ENCODE measurements at places on chromosomes 2 and 18.

DNA sequence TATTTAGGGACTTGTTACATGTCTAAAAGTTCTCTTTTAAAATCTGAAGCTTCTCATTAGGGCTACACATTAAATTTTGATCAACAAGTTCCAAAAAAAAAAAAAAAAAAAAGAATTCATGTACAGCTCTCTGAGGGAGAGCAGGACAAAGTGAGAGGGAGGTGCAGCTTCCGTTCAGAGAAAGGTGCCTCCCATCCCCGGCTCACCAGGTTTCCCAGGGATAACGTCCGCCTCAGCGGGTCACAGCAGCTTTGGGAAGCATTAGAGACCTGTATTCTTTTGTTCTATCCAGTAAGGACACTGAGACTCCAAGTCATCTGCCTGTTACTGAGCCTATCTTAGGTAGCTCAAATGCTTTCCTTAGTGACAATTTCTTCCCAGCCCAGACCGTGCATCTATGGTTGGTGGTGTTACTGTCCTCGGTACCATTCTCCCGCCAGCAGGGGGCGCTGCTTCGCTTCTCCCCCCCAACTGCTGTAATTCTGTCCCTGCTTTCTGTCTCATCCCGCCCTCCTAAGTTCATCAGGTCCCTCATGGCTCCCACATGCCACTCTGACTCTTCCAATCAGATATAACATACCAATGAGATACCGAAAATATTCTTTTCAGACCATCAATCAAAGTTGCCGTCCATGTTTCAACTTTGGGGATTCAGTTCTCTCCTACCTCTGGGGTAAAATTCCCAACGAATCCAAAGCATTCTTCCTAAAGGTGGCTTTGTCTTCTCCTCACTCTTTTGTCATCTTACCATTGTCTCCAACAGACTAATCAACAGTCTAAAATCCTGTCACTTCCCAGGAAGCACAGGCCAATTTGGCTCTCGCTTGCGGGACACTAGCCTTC, 466.5 kb downstream of the METTL4 start:
- no peak overlapping the region for H3K4me3 ChIP-seq
- H3K36me3 ChIP-seq, result peaks cover 7% of the 10 kb centered on the region

- H3K36me3 ChIP-seq, result no peaks in the 10 kb centered on the region
- no peak for DNase-seq
- no peaks in the 10 kb centered on the region for H3K27me3 ChIP-seq
- H3K4me1 ChIP-seq, result no peaks in the 10 kb centered on the region
Measured at GRCh38 chr2:227082286-227082685, 81.7 kb downstream of the COL4A4 start.

GRCh38 chr2:145755019-145755837, 1235.3 kb upstream of the ZEB2 start:
- no peak for DNase-seq
- no peaks in the 10 kb centered on the region for H3K27me3 ChIP-seq
- H3K4me3 ChIP-seq, result no peak overlapping the region
- H3K36me3 ChIP-seq, result no peaks in the 10 kb centered on the region

DNA sequence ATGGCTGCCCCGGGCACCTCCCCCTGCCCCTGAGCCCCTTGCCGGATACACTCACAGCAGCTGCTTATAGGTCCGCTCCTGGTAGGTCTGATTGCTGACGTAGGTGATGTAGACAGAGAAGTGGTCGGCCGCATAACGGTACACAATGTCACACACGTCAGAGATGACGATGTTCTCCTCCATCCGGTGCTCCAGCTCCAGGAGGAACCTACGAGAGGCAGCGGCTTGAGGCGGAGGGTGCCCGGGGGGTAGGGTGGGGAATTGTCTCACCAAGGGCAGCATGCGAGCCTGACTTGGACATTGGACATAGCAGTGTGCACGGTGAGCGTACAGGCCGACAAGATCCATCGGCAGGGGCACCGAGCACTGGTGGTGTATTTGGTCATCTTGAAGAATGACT, 22.8 kb downstream of the SNORC start:
- H3K36me3 ChIP-seq, result no peaks in the 10 kb centered on the region
- DNase-seq, result no peak
- H3K27ac ChIP-seq, result no peak overlapping the region
- H3K4me3 ChIP-seq, result no peak overlapping the region

GRCh38 chr18:48422947-48423378, 13.8 kb upstream of the ZBTB7C start:
- peak overlapping the region; percentile 65 for H3K4me3 ChIP-seq
- peaks cover 58% of the 10 kb centered on the region for H3K27me3 ChIP-seq
- H3K4me1 ChIP-seq, result peaks cover 27% of the 10 kb centered on the region
- no peaks in the 10 kb centered on the region for H3K36me3 ChIP-seq
- no peak overlapping the region for H3K27ac ChIP-seq
- DNase-seq, result peak; percentile 45

DNA sequence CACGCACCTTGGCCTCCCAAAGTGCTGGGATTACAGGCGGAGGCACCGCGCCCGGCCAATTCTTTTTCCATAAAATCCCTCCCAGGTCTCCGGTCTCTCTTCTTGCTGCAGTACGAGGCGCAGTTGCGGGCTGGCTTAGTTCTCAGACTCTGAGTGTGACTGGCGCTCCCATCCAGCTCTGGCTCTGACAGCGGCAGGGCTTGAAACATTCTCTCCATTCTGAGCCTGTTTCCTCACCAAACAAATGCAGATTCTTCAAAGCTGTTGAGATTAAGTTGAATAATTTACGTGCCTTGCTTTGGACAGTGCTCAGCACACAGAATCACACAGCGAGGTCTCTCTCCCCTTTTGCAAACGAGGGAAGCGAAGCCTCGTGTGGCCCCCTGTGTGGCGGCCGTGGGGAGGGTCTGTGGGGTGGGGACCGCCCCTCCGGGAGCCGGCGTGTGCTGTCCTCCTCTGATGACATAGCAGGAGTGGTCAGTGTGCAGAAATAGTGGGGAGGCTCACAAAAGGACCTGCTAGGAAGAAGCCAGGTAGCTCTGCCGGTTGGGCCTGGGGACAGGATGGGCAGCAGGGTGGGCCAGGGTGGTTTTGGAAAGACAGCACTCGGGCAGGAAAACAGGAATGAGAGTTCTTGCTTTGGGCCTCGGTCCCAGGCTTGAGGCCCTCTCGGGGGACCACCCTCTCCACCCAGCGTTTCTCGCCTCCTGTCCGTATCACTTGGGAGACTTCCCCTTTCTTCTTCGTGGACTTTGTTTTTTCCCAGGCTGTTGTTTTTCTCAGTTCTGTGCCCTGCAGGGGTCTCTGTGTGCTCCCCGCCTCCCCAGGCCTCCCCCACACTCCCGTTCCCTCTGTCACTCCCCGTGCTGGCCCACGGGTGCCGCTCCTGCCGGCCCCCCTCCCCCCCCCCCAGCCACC, 75.0 kb downstream of the KCNG2 start:
- no peak overlapping the region for H3K4me3 ChIP-seq
- H3K27me3 ChIP-seq, result no peaks in the 10 kb centered on the region
- no peaks in the 10 kb centered on the region for H3K4me1 ChIP-seq
